ENCODE measurements at places on chromosomes 6 and 20.

GRCh38 chr6:41199552-41200246 is 1.2 kb downstream of the TREML2 start:
- no peak for DNase-seq

DNA sequence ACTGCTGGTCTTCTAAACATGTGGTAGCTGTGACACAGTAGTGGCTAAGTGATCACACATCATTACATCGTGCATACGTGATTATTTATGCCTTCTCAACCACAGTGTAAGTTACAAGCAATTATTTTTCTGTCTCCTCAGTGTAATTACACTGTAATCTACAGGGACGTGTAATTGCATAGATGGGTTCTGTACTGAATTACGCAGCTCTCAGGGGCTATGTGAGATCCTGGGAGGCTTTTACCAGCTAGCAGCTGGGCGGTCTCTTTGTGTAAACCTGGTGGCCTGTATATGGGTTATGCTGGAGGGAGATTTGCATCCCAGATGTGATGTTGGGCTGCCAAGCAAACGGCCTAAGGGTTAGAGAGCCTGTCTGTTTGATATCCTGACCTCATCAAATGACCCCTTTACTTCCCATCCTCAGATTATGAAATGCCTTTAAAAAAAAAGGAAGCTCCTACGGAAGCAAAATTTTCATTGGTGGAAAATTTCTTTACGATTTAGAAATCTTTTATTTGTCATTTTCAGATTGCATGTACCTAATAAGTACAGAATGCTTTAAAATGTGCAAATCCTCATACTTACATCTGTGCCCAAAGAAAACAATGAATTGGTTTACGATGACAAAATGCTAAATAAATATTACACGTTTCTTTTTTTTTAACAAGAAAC is 402.8 kb upstream of the JAG1 start:
- no peak for DNase-seq

DNA sequence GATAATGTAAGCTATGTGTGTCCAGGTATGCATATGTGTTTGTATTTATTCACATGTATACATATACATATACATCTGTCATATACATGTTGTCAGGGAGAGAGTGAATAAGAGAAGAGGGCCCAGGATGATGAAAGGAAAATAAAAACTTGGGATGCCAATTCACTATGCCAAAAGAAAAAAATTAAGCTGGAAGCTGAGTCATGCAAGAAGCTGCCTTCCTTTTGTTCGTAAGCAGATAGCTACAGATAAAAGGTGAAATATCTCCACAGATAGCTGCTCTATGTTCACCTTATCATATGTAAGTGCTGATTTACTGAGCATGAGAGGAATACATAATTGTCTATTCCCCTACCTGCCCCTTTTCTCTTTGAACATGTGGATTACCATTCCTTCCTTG is 579.9 kb downstream of the EPM2A start:
- no peak for DNase-seq

- no peak for DNase-seq
Observed at GRCh38 chr6:39494998-39495397, 172.5 kb upstream of the KCNK16 start.

DNA sequence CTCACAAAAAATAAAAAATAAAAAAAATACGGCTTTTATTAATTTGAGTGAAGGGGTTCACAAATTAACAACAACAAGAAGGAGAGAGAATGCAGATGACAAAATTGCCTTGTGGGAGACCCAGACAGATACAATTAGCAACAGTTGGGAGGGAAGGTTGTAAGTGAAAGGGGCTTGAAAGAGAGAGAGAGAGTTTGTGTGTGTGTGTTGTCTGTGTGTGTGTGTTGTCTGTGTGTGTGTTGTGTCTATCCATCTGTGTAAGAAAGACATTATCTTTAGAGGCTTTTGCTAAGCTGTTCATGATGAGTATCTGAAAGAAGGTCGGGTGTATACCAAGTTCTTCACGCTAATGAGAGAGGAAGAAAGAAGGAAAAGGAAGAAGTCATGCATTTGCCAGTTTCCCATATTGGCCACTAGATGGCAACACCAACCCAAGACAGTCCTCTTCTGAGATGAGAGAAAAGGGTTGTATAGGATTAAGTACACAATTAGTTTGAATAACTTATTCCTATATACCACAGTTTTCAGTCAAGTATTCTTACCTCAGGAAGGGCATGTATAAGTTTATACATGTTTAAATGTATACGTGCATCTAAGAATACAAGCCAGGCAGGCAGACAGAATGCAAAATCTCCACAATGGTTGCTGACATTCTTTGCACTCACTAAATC is 63.7 kb upstream of the CD2AP start:
- DNase-seq = peak; percentile 82

DNA sequence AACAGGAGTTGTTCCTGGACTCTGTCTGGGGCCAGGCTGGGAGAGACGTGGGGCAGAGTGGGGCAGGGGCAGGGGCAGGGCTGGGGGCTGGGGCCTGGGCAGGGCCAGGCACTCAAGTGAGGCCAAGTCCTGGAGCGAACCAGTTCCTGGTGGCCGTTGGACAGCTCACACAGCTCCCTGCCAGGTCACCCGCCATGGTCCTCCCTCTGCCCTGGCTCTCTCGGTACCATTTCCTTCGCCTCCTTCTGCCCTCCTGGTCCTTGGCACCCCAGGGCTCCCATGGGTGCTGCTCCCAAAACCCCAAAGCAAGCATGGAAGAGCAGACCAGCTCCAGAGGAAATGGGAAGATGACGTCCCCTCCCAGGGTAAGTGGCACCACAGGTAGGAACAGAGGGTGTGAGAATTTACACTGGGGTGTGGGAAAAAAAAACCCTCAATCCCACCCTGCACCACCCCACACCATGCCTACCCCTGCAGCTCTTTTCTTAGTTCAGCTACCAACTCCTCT is at the start of gene MCCD1:
TSS of gene MCCD1 (plus strand) at position 142 of the 508 bp plus-strand sequence. CDS start at position 195, 53 bp downstream.
- no peak for DNase-seq

- DNase-seq = peak; percentile 39
Observed at GRCh38 chr6:1081551-1082284, 230.2 kb upstream of the FOXQ1 start.

DNA sequence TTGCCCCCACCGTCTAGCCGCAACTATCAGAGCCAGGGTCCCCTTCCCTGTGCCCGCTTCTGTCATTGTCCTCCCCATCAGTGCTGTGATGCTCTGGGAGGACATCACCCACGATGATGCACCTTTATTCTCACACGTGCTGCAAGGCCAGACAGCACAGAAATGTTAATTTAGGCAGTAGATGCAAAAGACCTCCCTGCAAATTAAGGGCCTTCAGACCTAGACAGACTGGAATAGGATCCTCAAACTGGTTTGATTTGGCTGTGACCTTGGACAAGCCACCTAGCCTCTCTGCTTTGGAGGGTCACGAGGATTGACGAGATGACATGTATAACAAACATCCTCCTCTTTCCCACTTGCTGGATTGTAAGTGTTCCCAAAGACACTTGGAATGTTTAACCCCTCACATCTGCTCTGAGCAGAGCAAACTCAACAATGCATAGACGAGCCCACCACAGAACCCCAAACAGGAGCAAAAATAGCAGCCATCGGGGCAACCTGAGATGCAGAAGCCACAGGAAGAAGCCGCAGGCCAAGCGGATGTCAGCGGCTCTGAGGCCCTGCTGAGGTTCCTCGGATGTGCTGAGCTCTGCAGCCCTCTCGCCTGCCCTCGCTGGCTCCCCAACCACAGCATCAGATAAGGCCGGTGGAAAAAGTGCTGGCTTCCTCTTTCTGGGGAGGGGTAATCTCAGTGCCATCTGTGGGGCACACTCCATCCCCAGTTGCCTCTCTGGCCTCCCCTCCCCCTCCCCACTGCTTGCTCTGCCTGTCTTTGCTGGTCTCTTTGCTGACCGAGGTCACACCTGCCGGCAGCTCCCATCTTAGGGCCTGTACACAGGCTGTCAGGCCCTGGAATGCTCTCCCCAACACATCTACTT is 35.3 kb downstream of the TOX2 start:
- DNase-seq = no peak
